Left ventricle myocardium superior (tissue), 1 donor: ENCODE measurements at places on chromosomes 1 and 21.

DNA sequence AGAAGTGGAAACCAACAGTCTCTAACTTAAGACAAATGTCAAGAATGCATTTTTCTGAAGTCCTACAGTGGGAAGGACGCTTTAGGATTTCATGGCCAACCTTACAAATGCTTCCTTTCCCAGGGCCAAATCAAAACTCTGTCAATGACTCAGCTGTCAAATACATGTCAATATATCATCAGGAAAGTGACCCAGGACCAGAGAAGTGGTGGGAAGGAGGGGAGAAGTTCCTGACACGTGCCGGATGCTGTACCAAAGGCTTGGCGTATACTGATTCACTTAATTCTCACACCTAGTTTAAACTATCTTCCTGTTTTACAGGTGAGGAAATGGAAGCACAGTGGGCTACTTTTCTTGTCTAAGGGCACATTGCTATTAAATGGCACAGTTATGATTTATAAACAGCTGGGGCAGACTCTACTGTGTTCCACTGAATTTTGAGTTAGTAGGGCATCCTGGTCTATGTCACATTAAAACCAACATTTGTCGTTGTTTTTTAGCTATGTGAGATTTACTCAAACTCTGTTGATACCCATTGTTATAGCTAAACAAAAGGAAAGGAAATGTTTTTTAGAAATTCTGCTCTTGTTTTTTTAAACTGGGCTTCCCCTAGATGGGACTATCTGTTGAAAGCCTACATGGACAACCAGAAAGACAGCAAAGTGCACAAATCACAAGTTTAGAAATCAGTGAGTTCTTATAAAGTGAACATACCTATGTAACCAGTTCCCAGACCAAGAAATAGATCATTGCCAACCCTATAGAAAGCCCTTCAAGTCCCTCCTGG, 208.2 kb upstream of the SGIP1 start:
- no peak for DNase-seq

- DNase-seq, result no peak
Observed at GRCh38 chr1:41882068-41882477, 36.6 kb downstream of the HIVEP3 start.

DNA sequence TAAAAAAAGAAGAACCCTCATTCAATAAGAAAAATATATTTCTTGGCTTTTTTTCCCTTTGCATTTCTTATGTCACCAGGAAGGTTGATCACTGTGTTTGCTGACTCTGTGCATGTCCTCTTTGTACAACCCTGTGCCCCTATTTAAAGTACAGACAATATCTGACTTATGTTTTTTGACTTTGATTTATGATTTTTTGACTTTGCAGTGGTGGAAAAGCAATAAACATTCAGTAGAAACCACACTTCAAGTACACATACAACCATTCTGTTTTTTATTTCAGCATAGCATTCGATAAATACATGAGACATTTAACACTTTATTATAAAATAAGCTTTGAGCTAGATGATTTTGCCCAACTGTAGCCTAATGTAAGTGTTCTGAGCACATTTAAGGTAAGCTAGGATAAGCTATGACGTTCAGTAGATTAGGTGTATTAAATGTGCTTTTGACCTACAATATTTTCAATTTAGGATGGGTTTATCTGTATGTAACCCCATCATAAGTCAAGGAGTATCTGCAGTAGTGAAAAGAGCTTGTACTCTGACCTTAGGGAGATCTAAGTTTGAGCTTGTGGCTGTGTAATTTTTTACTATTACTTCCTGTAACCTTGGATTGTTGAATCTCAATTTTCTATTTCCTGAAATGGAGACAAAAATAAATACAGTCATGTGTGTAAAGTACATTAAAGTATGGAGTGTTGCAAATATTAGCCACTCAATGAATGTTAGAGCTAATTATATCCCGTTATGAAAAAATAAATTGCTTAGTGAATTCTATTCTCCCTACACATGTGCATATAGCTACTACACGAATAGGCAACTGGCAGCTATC, 1.2 kb downstream of the RNASEL start:
- DNase-seq, result no peak

- DNase-seq, result no peak
Observed at GRCh38 chr1:178168536-178168935, 74.6 kb downstream of the RASAL2 start.

DNA sequence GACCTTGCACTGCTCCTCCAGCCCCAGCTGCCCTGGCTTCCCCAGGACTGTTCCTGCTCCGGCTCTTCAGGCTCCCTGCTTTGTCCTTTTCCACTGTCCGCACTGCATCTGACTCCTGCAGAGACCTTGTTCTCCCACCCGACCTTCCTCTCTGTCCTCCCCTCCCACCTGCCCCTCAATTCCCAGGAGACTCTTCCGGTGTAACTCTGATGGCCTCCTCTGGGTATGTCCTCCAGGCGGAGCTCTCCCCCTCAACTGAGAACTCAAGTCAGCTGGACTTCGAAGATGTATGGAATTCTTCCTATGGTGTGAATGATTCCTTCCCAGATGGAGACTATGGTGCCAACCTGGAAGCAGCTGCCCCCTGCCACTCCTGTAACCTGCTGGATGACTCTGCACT, 550 bp downstream of the ACKR1 start:
- DNase-seq, result no peak

DNA sequence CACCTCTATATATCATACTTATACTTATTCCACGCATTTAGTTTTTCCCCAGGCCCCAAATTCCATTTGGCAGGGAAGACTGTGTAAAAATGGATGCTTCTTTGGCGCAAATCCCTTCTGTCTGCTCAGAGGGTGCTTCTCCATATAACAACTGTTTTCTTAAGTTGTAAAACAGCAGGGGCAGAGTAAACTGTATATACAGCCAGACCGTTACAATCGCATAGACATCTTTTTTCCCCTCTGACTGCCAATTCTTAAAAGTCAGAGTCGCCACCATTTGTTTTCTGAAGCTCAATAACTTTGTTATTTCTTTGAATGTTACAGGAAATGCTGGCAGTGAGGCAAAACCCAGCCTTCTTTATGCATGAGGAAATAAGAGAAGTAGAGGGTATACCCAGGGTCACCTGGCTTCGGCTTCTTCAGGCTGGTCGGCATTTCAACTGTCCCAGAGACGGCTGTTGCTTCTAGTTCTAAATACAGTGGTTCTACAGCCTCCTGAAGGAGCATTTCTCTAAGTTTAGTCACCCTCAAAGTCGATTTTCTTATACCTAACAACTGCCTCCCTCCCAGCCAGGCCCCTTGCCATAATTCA, 188.4 kb downstream of the CLIC6 start:
- no peak for DNase-seq

- DNase-seq, result no peak
Observed at GRCh38 chr1:6358757-6359201, 34.8 kb downstream of the ACOT7 start.

GRCh38 chr1:233788687-233789086, 115.8 kb upstream of the SLC35F3 start:
- DNase-seq, result no peak

GRCh38 chr21:34517039-34517438, 5.0 kb upstream of the KCNE1 start:
- no peak for DNase-seq

DNA sequence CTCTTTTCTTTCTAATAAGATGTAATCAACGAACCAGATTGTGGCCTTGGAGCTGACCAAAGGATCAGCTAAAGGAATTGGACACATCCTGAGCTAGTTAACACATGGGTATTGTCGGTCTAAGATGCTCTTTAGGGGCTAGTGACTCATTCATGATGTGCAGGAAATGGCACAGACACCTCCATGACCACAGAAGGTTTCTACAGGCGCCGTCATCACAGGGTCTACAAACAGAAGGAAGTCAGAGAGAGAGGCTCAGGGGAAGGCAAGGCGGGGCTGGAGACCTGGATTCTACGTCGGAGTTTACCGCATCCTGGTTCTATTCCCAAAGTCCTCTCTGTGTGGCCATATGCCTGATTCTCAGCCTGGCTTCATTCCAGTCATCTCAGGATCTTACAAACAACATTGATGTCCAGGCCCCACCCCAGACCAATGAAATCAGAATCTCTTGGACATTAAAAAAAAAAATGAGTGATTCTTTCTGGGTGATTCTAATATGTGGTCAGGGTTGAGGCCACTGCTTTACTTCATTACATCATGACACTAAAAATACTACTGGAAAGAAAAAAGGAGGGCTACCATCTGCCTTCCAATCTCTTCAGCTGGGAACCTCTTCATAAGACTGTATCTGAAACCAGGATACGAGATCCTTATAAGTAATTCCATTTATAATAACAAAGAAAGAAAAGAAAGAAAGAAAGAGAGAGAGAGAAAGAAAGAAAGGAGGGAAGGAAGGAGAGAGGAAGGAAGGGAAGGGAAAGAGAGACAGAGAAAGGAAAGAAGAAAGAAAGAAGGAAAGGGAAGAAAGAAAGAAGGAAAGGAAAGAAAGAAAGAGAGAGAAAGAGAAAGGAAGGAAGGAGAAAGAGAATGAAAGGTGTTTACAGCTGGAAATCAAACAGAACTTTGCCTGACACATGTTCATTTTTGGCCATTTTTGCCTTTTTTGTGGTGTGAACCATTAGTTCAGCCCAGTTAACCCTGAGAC, 11.6 kb upstream of the KCNJ15 start:
- no peak for DNase-seq

DNA sequence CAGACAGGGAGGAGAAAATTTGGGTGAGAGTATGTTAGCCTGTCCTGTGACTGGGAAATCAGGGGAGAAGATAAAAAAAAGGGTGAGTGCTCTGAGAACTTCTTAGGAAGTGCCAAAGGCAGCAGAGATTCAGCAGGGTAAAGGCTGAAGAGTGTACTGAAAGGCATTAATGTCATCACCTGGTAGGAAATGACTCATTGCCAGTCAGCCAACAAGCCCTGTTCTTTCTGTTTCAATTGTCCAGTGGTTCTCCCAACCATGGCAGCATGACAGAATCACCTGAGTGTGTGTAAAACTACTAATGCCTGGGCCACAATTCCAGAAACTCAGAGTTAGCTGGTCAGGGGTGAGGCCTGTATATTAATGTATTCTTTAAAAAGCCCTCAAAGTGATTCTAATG, 83.5 kb downstream of the INTS7 start:
- no peak for DNase-seq

DNA sequence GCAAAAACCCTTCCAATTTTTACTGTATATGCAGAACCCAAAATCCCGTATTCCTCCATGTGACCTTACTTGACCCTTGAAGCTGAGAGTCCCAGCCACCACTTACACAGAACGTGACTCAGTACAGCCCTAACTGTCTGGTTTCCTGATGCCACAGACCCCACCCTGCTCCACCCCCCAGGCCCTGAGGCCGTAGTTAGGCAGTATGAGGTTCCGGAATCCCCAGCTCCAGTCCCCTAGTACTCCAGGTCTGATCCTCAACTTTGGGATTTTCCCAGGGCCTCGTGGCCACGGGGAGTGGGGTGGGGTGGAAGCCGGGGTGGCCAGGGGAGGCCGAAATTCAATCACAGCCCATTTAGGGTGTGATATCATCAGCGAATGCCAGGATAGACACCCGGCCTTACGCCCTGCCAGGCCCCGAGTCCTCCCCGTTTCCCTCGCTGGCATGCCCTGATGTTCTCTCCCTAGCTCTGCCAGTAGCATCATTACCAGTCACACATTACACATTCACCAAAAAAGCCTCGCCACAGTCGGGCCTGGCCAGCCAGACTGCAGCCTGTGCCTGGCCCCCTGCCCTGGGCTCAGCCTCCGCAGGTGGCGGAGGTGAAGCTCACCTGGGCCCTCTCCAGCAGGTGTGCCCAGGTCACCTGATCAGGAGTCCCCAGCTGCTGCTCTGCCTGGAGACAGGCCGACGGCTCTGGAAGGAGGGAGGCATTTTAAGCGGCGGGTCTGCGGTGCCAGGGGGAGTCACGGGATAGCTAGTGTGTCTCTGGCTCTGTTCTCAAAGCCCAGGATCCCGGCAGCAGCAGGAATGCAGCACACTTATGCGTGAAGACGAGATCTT, 70.8 kb downstream of the SCCPDH start:
- DNase-seq, result peak; percentile 67

DNA sequence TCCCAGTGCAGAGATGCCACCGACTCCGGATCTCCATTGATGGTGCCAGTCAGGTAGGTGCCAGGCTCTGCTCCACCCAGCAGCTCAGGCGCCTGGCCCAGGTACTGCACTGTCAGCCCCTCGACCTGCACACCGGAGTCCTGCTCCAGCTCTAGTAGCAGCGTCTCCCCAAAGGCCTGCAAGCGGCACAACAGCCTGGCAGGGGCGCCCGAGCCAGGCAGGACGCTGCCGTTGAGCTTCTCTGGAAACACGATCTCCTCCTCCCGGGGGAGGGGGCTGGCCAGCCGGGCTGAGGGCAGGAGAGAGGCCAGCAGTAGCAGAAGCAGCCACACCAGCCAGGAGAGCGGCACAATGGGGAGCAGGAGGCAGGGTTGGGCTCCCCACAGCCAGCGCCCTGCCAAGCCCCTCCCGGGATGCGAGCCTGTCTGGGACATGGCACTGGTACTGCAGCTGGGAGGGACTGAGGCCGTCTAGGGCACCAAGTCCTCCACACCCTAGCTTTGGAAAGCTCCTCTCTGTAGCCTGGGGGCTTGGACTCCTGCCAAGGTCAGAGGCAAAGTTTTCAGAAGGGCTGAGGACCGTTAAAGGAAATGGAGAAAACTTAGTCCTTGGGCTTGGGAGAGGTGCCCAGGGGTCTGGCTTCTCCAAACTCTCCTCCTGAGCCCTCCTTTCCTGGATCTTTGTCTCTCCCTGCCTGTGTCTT, 509 bp downstream of the ADAMTS4 start:
- peak; percentile 59 for DNase-seq

- no peak for DNase-seq
Observed at GRCh38 chr1:166590161-166590560, 249.1 kb upstream of the POGK start.

- no peak for DNase-seq
Observed at GRCh38 chr1:222521299-222522104, 26.4 kb downstream of the HHIPL2 start.

DNA sequence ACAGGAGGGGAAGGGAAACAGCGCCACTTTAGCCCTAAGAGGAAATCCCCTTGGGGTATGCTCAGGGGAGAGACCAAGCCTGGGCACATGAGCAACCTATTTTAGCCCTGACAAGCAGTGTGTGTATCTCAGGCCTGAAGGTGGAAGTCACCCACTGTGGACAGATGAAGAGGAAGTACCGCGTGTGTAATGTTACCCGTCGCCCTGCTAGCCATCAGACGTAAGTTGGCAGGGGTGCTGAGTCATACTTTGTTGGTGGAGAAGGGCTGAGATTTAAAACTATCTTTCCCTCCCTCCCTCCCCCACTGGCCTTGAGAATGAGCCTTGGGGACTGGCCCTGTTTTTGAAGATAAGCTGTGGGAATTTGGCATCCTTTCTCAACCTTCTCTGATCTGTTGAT, 11.2 kb downstream of the AGO1 start:
- no peak for DNase-seq

DNA sequence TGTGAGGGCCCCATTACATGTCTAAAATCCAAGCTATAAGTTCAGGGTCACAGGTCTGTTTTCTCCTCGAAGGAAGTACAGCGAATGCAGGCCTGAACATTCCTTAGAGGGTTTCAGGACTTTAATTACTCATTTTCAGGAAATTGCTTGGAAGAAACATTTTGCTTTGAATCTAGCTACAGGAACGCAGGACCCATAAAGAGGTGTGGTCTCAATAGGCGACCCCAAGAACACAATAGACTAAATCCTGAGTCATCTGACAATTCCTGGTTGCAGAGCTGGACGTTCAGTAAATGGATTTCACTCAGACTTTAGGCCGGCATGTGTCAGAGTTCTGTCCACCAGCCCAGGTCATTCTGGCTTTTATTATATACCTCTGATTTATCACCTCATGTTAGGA, 1.0 kb upstream of the ERG start:
- DNase-seq, result no peak
